Sciatic nerve (tissue), 2 donors: ENCODE measurements at places on chromosomes 12 and 14. TPM values are rescaled to one million over a fixed set of nuclear protein-coding genes. Genes with fewer than 3 reads are reported as not detected.

CDCA3 gene
- 0.71 TPM for total RNA-seq

CLEC4C gene
- total RNA-seq = not detected

HOXC10 gene
- 17.2 TPM for total RNA-seq

GALNT9 gene
- total RNA-seq = not detected

PRH1 gene
- 36.1 TPM for total RNA-seq

ACSM4 gene
- total RNA-seq = not detected
